ENCODE measurements at places on chromosomes 5 and 9.

DNA sequence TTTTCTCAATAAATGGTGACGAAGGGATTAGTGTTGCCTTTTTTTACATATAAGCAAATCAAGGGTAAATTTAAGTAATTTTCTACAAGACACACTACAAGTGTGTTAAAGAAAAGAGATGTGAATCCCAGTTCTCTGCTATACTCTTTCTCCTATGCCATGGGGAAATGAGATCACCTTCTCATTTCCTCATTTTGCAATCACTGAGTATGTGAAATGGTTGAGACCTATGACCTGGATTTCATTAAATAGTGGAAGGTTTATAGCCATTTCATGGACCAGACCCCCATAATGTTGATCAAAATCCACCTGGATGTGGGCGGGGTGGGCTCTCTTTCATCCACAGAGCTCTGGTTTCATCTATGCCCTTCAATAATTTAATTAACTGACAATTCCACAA is 66.9 kb upstream of the SLIT3 start:
- no peak overlapping the region for H3K27ac ChIP-seq
- H3K27me3 ChIP-seq: no peaks in the 10 kb centered on the region
- DNase-seq: no peak
- H3K36me3 ChIP-seq: no peaks in the 10 kb centered on the region
- no peak overlapping the region for H3K4me3 ChIP-seq

DNA sequence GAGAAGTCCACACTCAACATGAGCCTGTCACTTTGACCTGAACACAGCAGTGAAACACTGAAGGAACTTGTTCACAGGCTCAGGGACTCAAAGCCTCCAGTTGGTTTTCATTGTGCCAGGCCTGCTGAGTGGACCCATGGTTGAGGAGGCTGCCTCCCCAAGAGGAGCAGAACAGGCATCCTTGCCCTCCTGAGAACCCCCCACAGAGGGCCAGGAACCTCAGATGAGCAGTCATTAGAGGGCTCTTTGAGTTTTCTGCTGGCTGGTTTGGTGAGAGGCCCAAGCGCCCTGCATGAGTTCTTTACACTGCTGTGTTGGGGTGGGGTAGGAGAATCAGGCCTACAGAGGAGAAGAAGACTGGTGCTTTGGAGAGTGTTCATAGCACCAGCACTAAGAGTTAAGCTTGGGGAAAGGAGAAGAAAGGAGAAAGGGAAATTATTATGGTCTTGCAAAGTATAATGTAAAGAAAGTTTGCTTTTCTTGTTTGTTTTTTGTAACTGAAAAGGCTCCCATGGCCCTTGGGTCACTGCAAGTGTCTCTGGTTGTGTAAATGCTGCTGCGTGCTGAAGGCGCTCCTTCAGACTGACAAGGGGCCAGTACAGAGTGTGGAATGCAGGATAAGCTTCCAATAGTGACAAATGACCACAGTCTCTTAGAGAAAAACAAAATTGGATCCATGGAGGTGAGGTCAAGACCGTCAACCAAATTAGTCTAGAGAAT is 100.2 kb downstream of the PDE8B start:
- DNase-seq: no peak
- H3K4me3 ChIP-seq: no peak overlapping the region
- no peak overlapping the region for H3K27ac ChIP-seq
- H3K36me3 ChIP-seq: no peaks in the 10 kb centered on the region
- no peaks in the 10 kb centered on the region for H3K4me1 ChIP-seq

GRCh38 chr9:15352306-15352705 is 45.3 kb upstream of the TTC39B start:
- H3K36me3 ChIP-seq: no peaks in the 10 kb centered on the region
- H3K4me1 ChIP-seq: peaks cover 21% of the 10 kb centered on the region
- no peak for DNase-seq
- no peak overlapping the region for H3K27ac ChIP-seq

DNA sequence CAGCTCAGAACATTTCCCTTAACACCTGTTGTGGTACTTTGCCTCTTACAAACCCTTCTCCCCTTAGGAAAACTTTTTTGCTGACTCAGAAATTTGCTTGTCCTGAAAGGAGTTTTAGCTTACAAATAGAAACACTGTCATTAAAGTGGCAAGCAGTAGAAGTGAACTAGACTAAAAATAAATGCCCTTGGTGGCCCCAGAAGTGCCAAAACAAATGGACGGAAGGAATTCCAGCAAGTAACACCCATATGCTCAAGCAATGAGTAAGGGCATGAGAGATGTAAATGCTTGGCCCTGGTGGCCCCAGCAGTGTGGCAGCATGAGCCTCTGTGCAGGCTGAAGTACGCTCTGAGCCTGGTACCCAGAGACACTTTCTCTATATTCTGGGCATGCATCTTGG is 8.6 kb downstream of the VLDLR start:
- DNase-seq: no peak
- H3K36me3 ChIP-seq: peaks cover 2% of the 10 kb centered on the region
- H3K4me3 ChIP-seq: no peak overlapping the region

GRCh38 chr9:132597073-132597775 is 14.8 kb downstream of the BARHL1 start:
- peaks cover 2% of the 10 kb centered on the region for H3K36me3 ChIP-seq
- H3K27ac ChIP-seq: no peak overlapping the region
- peaks cover 6% of the 10 kb centered on the region for H3K27me3 ChIP-seq
- no peak overlapping the region for H3K4me3 ChIP-seq

DNA sequence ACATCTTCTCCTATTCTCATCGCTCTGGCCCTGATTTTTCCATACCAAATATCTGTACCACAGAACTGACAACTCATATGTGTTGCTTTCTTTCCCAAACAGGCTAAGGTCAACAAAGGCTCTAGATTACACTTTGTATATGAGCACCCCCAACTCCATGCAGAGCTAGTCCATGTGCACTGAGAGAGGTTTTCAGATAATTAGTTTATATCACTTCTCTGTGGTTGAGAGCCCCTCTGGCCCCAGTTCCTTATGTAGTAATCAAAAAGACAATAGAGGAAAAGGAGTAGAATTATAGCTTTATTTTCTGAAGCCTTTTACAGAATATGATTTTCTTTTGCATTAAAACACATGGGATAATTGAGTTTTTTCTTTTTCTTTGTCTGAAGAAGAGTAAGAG is 120.0 kb downstream of the TRIO start:
- peaks cover 6% of the 10 kb centered on the region for H3K4me1 ChIP-seq
- no peak for DNase-seq
- no peak overlapping the region for H3K4me3 ChIP-seq
- no peak overlapping the region for H3K27ac ChIP-seq
- H3K36me3 ChIP-seq: no peaks in the 10 kb centered on the region
- H3K27me3 ChIP-seq: peaks cover 31% of the 10 kb centered on the region

- H3K27me3 ChIP-seq: no peaks in the 10 kb centered on the region
- no peak overlapping the region for H3K27ac ChIP-seq
- no peak overlapping the region for H3K4me3 ChIP-seq
- no peaks in the 10 kb centered on the region for H3K4me1 ChIP-seq
Measured at GRCh38 chr9:134709512-134710270, 68.1 kb downstream of the COL5A1 start.

DNA sequence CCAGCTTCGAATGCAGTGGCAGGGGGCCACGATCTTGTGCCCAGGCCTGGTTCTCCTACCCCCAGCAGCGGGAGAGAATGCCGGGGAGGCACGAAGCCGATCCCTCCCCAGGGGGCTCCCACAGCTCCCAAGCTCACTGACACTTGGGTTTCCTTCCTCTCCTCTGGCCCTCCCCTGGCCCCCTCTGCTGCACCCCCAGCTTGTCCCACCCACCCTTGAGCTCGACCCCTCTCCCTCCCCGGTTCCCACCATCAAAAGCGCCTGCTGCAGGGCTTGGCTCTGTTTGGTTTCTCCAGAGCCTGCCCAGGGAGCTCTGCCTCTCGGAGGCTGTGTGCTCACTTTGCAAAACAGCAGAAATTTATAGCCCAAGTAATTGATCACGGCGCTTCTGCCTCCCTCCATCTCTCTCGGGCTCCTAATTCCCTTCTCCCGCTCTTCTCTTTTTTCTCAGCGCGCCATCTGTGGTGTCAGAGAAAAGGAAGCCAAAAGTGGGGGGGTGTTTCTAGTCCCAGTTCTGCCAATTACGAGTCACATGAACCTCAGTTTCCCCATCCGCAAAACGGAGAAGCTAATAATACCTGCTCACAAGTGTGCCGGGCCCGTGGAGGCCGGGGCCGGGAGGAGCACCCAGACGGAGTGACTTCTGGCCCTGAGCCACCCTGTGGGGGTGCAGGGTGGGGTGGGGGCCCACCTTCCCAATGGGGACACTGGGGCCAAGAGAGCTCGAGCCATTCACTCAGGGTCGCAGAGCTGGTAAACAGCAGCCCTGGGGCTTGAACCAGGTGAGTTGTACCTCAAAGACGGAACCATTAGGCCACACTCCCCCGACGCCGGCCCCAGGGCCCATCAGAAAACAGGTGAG is 141.2 kb upstream of the IER5L start:
- DNase-seq: no peak
- no peaks in the 10 kb centered on the region for H3K27me3 ChIP-seq
- peaks cover 18% of the 10 kb centered on the region for H3K4me1 ChIP-seq
- no peak overlapping the region for H3K4me3 ChIP-seq
- H3K27ac ChIP-seq: no peak overlapping the region

GRCh38 chr9:115393976-115394775 is 276.2 kb upstream of the TNC start:
- H3K27me3 ChIP-seq: no peaks in the 10 kb centered on the region
- no peak for DNase-seq
- H3K4me1 ChIP-seq: peaks cover 5% of the 10 kb centered on the region
- H3K4me3 ChIP-seq: no peak overlapping the region
- H3K27ac ChIP-seq: no peak overlapping the region

- H3K4me1 ChIP-seq: no peaks in the 10 kb centered on the region
- peaks cover 27% of the 10 kb centered on the region for H3K27me3 ChIP-seq
- DNase-seq: no peak
- no peak overlapping the region for H3K27ac ChIP-seq
- no peaks in the 10 kb centered on the region for H3K36me3 ChIP-seq
Measured at GRCh38 chr9:107188376-107188775, 94.7 kb upstream of the RAD23B start.

DNA sequence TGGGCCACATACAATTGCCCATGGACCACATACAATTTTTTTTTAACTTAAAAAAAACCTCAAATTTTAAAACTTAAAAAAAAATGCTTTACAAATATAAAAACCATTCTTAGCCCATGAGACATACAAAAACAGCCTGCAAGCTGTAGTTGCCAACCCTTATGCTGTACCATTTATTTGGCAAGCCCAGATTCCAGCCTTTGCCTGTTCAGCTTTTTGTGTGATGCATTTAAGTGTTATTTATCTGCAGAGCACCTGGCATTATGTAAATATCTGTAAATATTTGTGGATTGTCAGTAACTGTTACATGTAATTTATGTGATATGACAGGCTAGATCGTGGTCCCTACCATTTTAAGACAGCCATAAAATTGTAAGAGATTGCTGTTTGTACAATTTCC is 32.6 kb downstream of the HEXB start:
- H3K27me3 ChIP-seq: no peaks in the 10 kb centered on the region
- H3K4me1 ChIP-seq: no peaks in the 10 kb centered on the region
- H3K27ac ChIP-seq: no peak overlapping the region
- DNase-seq: no peak

DNA sequence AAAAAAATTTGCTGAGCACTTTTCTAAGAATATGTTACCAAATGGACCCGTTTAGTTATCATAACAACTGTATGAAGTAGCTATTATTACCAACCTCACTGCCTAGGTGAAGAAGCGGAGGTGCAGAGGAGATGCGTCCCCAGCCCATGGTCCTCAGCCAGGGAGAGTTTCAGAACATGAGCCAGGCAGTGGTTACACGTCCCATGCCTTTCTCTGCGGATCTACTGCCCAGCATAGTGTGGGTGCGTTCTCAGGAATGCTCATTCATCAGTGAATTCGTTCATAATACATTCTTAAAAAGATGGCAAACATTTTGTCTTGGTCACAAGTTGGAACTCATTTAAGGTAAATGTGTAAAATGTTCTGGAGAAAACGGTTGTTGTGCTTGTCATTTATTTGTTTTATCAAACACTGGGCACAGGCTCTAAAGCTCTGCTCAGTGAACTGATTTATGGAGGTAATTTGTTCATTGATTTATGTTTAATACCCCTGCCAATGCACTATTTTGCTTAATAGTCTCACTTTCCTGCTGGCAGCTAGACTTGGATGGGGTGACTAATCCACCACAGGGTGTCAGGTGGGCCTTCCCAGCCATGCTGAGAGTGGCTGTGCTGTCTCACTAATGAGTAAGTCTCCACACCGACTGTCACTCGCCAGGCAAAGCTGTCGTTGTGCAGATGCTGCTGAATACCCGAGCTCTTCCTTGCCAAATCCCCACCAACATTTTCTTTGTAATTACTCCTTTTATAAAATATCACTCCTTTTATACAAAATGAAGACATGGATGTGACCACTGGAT is 248.8 kb downstream of the TENT4A start:
- no peak for DNase-seq
- H3K4me1 ChIP-seq: no peaks in the 10 kb centered on the region
- H3K4me3 ChIP-seq: no peak overlapping the region
- H3K27me3 ChIP-seq: no peaks in the 10 kb centered on the region
- H3K27ac ChIP-seq: no peak overlapping the region
- H3K36me3 ChIP-seq: no peaks in the 10 kb centered on the region

GRCh38 chr5:152118676-152119470 is 194.2 kb upstream of the GLRA1 start:
- H3K4me1 ChIP-seq: no peaks in the 10 kb centered on the region
- H3K27me3 ChIP-seq: no peaks in the 10 kb centered on the region
- H3K4me3 ChIP-seq: no peak overlapping the region
- H3K27ac ChIP-seq: no peak overlapping the region
- no peak for DNase-seq
